ENCODE measurements at places on chromosomes 6 and 20.

- DNase-seq = peak; percentile 91
Observed at GRCh38 chr20:25865715-25866656, 169.3 kb upstream of the ZNF337 start.

GRCh38 chr6:108768166-108768555 is 80.1 kb upstream of the ARMC2 start:
- no peak for DNase-seq

DNA sequence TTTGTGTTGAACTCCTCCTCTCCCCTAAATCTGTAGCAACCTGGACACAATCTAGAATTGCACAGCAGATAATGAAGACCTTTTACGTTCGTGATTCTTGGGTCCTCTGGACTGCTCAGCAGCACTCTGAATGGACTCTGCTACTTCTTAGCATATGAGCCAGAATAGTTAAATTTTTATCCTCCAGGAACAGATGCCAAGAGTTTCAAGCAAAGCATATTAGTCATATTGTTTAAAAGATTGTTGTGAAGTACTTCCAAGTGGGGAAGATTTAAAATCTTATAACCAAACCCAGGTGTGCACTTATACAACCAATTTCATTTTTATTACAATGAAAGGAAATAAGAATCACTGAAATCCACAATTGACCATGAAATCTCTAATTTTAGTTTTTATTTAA is 118.9 kb upstream of the EXOC2 start:
- DNase-seq = no peak

DNA sequence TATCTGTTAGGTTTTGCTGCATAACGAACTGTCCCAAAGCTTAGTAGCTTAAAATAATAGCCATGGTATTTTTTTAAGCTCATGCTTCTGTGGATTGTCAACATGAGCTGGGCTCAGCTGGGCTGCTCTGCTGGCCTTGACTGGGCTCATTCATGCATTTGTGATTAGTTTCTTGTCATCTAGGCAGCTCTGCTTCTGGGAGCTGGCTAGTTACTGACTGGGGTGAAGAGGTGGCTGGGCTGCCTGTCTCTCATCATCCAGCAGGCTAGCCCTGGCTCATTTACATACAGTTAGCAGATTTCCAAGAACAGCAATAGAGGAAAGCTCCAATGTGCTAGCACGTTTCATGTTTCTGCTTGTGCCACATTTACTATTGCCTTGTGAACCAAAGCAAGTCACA is 165.1 kb upstream of the PCSK2 start:
- no peak for DNase-seq

GRCh38 chr20:63223121-63223825 is 7.3 kb upstream of the YTHDF1 start:
- DNase-seq = no peak

DNA sequence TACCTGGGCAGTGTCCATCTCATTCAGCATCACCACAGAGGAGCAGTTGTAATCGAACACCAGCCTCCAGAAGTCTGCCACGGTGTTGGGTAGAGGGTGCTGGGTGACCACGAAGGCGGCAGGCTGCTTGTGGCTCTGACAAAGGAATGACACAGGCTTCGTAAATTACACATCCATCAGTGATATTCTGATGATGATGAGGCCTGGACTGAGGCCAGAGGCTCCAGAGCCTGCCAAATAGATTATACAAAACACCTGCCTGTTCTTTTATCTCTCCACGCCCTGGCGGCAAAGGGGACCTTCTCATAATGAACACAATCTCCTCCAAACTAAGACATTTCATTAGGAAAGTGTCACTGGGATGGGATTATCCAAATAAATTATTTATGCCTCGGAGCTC is 480.2 kb upstream of the CHD6 start:
- no peak for DNase-seq

DNA sequence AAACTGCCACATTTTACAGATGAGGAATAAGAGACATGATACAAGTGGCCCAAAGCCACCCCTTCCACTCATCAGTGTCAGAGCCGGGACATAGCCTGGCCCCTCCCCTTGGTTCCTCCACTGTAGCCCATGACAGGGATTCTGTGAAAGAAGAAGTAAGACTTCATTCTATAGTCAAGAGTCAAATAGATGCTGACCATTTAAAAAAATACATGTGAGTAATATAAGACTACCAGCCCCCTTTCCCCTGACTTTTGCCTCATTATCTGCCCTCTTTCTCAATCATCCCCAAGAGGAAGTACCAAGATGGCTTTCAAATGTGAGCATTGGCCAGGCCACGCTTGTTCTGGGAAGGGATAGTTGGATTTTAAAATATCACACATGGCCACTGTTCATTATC is 57.8 kb upstream of the TAB2 start:
- DNase-seq = no peak

- no peak for DNase-seq
Observed at GRCh38 chr6:48084201-48084600, 26.8 kb downstream of the PTCHD4 start.

- DNase-seq = no peak
Observed at GRCh38 chr6:11233673-11234573, 1.5 kb upstream of the NEDD9 start.

DNA sequence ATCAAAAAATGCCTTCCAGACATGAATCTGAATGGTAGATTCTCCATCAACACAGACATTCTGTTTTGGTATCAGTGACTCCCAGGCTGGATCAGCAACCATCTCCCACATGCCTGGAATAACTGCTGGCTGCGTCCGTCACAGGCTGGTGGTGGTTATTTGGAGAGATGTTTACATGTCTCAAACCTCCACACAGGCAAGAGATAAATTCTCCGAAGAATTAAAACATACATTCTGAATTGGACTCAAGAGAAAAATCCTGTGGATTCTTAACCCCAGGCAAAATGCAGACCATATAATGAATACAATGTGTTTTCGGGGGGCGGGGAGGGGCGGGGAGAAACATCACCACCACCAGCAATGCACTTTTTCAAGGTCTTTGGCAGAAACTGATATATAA is 108.2 kb downstream of the THBS2 start:
- no peak for DNase-seq

DNA sequence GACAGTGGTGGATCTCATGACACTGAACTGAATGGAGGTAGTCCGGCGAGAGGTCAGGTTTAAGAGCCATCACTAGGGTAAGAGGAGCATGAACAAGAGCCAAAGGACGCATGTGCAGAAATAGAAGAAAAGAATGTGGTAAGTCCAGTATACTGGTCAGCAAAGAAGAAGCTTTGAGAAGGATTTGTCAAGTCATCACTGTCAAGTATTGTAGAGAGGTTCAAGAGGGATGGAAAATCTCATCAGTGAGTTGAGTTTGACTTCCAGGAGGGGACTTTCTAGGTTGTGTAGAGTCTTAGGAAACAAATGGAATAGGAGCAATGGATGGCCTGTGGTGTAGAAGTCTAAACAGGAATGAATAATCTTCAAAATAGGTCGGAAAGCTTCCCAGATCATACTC is 161.8 kb downstream of the BTBD3 start:
- DNase-seq = no peak

GRCh38 chr6:133339543-133340384 is 98.6 kb downstream of the EYA4 start:
- no peak for DNase-seq

DNA sequence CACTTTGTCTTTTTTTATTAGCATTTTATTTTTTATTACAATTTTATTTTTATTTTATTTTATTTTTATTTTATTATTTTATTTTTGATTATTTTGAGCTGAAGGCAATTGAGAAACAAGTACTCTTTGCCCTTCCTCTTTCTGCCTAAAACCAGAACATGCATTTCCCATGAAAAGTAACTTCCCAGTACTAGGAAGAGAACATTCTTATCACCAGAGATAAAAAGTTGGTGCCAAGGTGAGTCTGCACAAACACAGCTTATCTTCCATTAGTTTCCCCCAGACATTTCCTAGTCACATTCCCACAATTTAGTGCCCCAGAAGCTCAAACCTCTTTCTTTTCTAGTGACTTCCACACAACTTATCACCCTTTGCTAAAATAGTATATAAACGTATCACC is 84.8 kb downstream of the CD24 start:
- no peak for DNase-seq

DNA sequence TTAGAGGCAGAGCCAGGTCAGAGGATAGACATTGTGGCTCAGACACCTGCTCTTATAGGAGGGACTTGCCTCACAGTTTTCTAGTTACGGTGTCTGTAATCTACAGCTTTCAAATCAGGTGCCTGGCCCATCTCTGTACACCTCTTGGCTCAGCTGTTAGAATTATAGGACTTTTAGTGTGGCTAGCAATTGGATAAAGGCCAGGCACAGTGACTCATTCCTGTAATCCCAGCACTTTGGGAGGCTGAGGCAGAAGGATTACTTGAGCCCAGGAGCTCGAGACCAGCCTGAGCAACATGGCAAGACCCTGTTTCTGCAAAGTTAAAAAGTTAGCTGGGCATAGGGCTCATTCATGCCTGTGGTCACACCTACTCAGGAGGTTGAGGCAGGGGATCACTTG is 20.0 kb downstream of the BRPF3 start:
- no peak for DNase-seq

GRCh38 chr20:44102582-44102981 is 84.4 kb downstream of the JPH2 start:
- DNase-seq = no peak

- DNase-seq = no peak
Observed at GRCh38 chr20:45507011-45507820, 8.2 kb downstream of the SPINT3 start.

DNA sequence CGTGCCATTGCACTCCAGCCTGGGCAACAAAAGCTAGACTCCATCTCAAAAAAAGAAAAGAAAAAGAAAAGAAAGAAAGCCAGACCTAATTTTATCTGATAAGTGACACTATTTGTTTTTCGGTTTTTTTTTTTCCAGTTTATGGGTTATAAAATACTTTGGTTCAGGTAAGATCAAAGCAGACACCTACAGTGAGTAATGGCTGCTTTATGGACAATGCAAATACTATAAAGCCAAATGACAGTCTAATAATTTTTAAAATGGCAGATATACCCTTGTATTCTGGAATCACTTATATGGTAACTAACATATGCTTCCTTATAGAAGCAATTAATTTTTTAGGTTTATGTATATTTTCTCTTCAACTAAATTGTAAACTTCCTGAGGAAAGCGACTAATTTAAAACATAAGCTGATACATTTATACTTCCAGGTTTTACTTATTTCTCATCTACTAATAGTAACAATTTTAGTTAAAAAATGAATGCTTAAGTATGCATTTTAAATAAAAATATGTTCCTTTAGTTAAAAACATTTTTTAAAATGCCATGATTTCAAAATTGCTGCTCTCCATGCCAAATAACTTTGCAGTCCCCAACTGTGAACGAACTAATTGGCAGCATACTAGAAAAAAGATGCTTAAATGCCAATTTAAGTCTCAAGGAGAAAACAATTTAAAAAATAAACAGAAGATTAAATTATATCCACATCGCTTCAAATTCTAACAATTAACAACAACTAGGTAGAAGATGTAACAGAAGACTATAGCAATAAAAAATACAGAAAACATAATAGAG is 38.5 kb downstream of the KIAA0319 start:
- no peak for DNase-seq

DNA sequence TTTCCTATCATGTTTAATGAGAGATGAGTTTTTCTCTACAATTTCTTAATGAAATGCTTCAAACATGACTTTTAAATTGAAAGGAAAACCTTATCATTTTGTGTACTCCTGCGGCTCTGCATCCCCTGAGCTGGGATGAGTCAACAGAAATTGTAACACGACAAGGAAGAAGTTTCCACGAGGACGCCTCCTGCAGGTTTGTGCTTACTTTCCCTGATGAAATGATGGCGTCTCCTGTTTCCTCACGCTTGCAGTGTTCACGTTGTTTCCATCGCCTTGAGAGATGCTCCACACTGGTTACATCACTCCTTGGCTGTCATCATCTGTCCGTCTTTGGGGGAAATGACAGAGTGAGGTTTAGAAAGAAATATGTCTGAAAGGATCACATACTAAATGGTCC is 233.7 kb upstream of the ZFP64 start:
- no peak for DNase-seq

GRCh38 chr6:2952557-2953095 is 18.7 kb downstream of the SERPINB6 start:
- DNase-seq = peak; percentile 88

GRCh38 chr6:93337014-93337413 is 82.3 kb downstream of the EPHA7 start:
- DNase-seq = no peak

GRCh38 chr20:9602847-9603183 is 88.4 kb downstream of the LAMP5 start:
- DNase-seq = no peak

DNA sequence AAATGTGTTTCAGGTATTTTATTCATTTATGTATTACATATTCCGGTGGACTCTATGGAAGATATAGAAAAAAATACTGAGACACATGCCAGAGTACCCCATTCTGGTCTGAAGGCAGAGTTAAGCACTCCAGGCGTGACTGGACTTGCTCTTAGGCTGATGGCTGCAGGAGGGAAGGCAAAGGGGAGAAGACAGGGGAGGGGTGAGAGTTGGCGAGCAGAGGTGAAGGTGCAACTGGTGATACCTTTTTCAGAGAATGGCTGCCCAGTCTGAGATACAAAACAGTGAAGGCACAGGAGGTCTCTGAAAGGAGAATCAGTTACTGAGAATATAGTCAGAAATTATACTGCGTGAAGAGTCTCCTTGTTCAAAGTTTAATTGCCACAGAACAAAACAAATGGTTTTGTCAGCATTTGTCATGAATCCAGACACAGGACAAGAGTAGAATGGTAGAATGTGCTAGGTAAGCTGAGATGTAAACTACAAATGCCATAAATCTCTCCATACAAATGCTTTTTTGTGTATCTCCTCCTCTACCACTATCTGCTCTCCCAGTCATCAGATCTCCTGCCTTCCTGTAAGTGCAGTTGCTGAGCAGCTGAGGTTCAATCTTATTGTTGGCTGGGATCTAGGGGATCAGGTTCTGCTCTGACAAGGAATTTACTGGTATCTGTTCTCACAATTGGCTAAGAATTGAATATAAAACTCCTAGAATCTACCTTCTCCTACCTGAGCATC is 104.2 kb upstream of the DST start:
- no peak for DNase-seq

- DNase-seq = no peak
Observed at GRCh38 chr6:148855744-148856143, 108.9 kb downstream of the UST start.

Measured in upper lobe of right lung (tissue), 1 donor.